ENCODE measurements at places on chromosomes 6 and 20.

DNA sequence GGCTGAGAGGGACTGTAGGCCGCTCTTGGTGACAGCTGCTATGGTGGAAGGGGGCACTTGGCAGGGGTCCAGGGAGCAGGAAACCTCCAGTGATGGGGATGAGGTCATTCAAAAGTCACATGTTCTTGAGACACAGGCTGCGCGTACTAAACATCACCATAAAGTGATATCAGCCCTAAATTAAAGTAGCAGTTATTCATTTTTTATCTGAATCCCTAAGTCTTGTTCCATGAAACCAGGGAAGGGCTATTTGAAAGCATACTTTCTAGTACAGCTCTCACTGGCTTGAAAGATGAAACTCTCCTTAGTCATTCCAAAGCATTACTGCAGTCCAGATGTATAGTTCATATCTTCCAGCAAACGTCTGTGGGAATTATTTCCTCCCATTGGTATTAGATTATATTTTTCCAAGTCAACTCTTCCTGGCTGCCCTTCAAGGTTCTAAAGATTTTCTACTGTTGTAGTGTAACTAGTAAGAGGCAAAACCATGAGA is 373.1 kb downstream of the CD109 start:
- DNase-seq: peak; percentile 55

GRCh38 chr6:37785663-37786270 is 33.8 kb upstream of the ZFAND3 start:
- no peak for DNase-seq

- DNase-seq: peak; percentile 97
These were observed 164.4 kb downstream of the SIM1 start for GRCh38 chr6:100300221-100300736.

- DNase-seq: no peak
These were observed 167.1 kb upstream of the ZNF337 start for GRCh38 chr20:25863536-25864325.

DNA sequence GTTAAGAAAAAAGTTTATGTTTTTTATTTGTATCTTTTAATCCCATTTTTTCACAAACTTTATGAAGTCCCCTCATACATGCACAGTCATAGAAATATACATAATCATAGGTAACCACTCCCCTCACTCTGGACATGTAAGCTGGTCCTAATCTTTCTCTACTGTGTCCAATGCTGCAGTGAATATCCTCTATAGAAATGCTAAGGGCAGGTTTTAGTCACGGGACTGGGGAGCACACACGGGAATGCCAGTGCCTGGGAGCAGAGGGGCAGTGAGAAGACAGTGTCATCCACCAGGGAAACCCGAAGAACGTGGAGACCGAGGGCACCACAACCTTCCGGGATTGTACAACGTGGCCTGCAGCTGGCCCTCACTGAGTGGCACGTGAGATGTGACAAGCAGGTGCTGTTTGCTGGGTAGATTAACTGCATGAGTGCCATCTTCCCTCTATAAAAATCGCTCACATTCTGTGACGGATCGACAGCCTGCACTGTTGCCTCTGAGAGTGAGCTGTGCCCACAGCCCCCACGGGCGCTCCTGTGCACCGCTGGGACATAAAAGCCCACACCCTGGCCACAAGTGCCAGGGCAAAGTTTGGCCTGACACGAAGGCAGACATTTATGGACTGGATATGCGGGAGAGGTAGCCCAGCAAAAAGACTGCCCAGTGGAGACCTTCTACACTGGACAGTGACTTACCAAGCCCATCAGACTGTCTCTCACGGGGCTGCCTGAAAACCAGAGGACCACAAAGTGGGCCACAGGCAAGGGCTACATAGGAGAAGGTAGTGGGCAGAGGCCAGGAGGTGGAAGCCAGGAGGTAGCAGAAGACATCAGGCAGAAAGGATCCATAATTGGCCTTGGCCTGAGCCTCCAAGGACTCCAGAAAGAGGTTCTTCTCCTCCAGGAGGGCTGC is 63.2 kb downstream of the FGD2 start:
- DNase-seq: no peak

DNA sequence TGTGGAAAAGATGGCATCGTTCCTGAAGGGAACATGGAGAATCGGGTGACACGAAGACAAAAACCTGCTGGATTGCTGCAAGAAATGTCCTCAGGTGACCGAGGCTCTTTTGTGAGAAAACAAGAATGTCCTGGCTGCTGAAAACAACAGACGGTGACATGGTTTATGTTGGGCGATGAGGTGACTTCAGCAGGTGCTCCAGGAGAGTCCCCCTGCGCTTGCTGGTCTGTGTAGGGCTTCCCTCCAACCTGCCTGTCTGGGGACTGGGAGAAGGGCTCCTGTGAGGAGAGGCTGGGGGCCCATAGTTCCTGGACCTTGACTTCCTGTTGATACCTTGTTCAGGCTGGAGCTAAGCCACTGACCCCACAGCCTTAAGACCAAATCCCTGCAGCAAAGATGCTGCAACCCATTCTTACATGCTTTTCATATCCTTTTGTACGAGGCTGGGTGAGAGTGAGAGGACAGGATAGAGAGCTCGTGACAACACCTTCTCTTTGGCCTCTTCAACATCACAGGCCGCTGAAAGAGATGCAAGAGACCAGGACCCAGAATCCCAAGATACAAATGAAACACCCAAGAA is 134.8 kb downstream of the CD83 start:
- DNase-seq: no peak

DNA sequence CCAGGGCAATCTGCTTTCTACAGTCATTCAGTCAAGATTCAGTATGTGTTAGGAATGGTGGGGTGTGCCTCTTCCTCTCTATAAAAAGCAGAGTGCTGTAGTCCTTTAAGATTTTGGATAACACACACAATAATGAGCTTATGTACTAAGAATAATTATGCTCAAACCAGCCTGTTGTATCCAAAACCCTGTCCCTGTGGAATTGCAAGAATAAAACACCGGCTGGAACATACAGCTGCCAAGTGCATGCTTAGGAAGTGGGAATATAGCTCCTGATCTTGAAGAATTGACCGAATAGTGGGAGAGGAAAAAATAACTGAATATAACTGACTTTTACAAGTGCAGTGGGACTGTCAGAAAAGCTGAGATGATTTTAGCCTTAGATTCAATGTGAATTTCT is 979 bp upstream of the MOCS1 start:
- DNase-seq: no peak

DNA sequence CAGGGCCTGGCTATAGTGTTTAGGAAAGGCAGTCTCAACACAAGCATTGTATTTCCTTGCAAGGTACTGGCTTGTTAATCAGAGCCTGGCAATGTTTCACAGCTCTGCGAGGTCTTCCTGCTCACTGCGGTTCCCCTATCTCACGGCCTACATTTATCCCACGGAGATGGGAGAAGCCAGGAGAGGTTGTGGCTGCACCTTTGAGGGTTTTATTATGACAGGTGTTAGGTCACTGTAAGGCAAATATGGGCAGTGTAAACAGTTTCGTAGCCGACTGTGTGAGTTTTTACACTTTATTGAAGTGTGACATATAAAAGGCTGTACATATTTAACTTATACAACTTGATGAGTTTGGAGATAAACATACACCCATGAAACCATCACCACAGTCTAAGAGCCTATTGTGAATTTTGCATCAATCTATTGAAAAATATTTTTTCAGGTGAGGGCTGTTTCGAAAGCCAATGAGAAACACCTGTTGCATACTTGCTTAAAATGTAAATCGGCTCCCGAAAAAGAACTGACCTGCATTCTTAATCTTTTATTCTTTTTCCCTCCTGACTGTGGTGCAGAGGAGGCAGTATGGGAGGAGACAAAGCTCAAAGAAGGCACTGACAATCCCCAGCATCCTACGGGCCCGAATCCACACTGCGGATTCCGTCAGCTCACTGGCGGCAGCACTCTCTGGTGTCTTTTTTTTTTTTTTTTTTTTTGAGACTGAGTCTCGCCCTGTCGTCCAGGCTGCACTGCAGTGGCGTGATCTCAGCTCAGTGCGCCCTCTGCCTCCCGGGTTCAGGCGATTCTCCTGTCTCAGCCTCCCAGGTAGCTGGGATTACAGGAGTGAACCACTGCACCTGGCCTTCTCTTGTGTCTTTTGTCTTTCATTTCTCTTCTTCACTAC is 7.5 kb upstream of the RBM38 start:
- DNase-seq: no peak

DNA sequence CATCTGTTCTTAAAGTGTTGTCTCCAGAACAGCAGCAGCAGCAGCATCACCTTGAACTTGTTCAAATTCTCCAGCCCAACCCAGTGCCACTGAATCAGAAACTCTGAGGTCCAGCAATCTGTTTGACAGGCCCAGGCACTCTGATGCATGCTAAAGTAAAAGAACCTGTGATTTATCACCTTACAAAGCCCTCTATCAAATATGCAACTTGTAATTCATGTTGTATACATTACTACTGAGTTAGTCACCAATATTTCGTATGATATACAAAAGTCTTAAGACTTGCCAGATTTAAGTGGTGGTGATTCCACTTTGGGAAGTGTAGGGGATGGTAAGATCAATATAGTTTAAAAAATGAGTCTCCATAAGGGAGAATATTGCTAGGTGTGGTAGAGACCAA is 6.0 kb upstream of the CD164 start:
- DNase-seq: no peak

- DNase-seq: no peak
These were observed 337.4 kb downstream of the GRIK2 start for GRCh38 chr6:101730954-101731353.

DNA sequence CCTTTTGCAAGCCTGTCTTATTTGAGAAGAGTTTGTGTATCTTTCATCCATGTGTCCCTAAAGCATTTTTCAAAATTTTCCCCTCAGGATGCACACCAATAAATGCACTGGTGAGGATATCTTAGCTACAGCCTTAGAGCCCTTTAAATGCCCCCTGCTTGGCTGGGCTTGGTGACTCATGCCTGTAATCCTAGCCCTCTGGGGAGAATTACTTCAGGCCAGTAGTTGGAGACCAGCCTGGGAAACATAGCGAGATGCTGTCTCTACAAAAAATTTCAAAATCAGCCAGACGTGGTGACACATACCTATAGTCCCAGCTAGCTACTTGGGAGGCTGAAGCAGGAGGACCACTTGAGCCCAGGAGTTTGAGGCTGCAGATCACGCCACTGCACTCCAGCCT is 33.8 kb upstream of the PLCB4 start:
- DNase-seq: peak; percentile 79

- DNase-seq: no peak
These were observed 8.1 kb downstream of the ACOT8 start for GRCh38 chr20:45848969-45849582.

GRCh38 chr6:169851641-169852503 is 100.5 kb downstream of the ERMARD start:
- no peak for DNase-seq

- DNase-seq: no peak
These were observed 148.3 kb downstream of the TFAP2B start for GRCh38 chr6:50966986-50967385.

GRCh38 chr20:63366390-63367365 is 5.5 kb upstream of the CHRNA4 start:
- DNase-seq: no peak

DNA sequence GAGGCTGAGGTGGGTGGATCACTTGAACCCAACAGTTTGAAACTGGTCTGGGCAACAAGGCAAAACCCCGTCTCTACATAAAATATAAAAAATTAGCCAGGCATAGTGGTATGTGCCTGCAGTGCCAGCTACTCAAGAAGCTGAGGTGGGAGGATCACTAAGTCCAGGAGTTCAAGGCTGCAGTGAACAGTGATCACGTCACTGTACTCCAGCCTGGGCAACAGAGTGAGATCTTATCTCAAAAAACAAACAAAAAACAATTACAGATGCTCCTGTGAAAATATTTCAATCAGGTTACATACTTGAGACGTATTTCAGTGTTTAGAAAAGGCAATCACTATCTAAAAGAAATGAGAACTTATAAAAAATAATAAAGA is 33.8 kb downstream of the RANBP9 start:
- DNase-seq: no peak

GRCh38 chr6:154606457-154606856 is 96.0 kb upstream of the CNKSR3 start:
- DNase-seq: no peak

- DNase-seq: no peak
These were observed 21.3 kb upstream of the WFDC2 start for GRCh38 chr20:45448270-45448669.

- no peak for DNase-seq
These were observed 53.9 kb upstream of the DDR1 start for GRCh38 chr6:30830438-30830837.

DNA sequence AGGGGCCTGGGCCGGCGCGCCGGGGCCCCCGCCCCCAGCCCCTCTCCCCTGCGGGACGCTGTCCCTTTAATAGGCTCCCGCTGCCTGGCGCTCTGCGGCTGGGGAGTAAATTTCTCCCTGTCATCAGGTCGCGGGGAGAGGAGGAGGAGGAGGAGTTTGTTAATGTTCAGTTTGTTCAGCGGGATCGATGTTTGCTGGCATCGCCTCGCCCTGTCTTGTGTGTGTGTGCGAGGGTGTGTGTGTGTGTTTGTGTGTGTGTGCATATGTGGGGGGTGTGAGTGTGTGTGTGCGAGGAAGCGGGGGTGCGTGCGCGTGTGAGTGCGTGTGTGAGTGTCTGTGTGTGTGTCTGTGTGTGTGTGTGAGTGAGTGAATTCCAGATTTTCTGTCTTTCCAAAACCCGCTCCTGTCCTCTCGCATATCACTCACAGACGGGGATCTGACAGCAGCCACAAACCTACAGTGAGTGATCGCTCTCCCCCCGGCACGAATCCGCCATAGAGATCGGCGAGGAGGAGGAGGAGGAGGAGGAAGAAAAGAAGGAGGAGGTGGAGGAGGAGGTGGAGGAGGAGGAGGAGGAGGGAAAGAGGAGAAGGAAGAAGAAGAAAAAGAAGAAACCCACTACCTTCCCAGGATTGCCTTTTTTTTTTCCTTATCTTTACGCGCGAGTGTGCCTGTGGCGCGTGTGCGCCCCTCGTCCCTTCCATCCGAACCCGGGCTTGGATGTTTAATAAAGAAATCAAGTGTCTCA is at the start of gene TSHZ2:
Gene TSHZ2 (plus strand): TSS at position 169 of the 748 bp plus-strand sequence. CDS start 936 bp downstream, outside the sequence.
- DNase-seq: no peak

GRCh38 chr20:32168184-32168910 is 39.2 kb downstream of the PLAGL2 start:
- peak; percentile 29 for DNase-seq

DNA sequence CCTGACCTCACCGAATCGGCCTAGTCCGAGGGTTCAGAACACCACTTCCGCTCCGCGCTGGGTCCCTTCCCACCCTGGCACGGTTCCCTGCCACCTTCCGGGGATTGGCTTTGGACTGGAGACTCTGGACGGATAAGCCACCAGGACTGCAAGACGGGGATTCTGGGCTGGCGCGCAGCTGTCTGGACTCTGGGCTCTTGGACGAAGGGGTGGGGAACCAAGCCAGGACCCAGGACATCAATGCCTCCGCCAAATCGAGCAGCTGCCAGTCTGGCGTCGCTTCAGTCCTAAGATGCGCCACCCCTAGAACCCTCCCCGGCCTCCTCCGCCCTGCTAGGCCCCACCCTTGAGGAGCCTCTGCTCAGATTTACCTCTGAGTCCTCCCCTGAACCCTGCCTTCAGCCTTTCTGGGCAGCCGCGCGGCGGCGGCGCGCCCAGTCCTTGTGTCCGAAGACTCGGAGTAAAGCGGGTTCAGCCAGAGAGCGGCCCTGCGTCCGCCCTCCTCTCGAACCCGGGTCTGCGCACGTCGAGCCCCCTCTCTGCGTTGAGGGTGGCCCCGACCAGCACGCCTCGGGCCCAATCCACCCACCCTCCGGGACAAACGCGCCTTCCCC is 1.2 kb downstream of the KCNK17 start:
- DNase-seq: no peak
